ENCODE measurements at places on chromosomes 6 and 20.
A peak's percentile ranks its signal among the peaks of the same experiment; 100 is the strongest.

- DNase-seq: no peak
These were observed 86.3 kb downstream of the ELOVL4 start for GRCh38 chr6:79861023-79861422.

GRCh38 chr20:50332491-50332980, 141.9 kb downstream of the CEBPB start:
- no peak for DNase-seq

DNA sequence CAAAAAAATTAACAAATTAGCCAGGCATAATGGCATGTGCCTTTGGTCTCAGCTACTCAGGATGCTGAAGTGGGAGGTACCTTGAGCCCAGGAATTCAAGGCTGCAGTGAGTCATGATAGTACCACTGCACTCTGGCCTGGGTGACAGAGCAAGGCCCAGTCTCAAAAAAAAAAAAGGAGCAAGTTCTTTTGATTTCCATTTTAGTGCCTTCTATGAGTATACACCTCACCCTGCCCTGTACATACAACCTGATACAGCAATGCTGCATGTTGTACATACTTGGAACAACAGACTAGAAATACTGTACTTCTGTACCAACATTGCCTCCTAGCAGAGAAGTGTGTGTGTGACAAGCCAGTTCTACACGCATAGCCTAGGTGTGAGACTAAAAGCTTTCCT, 97.3 kb upstream of the CARMIL1 start:
- DNase-seq: no peak

- no peak for DNase-seq
These were observed 10.1 kb downstream of the SLC22A2 start for GRCh38 chr6:160248538-160248937.

DNA sequence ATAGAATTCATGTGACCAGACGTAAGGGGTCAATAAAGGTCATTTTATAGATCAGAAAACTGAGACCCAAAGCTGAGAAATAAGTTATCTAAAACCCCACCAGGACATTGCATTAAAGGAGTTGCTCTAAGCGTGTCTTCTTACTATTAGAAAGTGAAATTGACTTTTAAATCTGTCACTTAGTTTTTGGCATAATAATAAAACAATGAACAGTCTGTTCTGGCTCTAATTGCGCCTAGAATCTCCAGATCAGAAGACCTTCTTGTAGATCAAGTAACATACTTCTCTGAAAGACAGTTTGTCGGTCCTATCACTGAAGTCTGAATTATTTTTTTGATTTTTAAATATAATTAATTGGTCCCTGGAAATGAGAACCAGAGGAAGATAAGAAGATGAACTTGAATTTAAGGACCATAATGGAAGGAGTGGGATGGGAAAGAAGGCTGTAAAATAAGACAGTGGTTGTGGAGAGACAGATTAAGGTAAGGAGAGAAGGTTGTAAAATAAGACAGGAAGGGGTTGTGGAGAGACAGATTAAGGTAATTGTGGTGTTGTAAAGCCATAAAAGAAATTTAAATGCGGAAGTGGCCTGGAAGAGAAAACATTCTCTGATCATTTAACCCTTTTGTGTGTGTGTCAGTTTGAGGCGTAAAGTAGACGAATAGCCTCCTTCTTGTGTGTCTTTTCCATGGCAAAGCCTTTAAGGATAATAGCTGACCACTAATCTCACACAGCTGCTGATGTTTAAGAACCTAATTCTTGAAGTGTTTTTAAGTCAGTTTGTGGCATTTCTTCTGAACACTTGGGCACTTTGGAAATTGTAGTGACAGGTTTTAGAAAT, 20.1 kb downstream of the TOP1 start:
- no peak for DNase-seq

DNA sequence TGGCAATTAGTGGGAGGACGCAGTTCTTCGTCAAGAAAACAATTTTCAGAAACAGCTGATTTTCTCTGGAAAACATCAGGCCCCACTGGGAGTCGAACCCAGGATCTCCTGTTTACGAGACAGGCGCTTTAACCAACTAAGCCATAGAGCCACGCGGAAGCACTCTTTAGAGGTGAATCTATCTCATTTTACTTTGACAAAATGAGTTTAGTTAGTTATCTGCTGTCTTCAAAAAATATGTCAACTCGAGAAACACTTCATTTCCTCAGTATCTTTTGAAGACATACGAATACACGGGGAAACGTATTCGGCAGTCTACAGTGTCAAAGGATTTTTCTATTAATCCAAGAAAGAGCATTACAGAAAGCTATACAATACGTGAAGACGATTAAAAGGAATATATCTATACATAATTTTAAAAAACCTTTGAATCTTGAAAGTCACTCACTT, 26.7 kb downstream of the GPX6 start:
- DNase-seq: peak; percentile 70

DNA sequence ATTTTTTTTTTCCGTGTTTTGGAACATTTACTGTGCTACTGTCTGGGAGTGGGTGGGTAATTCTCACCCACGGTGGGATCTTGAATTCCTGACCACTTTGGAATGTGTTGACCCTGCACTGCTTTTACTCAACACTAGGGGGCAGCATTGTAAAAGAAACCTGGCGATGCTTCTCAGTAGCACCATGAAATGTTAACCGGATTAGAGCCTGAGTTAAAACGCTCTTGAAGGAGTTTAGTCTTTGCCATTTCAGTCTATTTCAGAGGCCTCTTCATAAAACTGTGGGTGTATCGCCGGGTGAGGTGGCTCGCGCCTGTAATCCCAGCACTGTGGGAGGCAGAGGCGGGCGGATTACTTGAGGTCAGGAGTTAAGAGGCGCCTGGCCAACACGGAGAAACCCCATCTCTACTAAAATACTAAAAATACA, 114.4 kb upstream of the PRND start:
- peak; percentile 79 for DNase-seq

- no peak for DNase-seq
These were observed 48.4 kb upstream of the ZBTB24 start for GRCh38 chr6:109531446-109531845.

- DNase-seq: no peak
These were observed 728 bp downstream of the PSMA7 start for GRCh38 chr20:62142252-62143080.

- no peak for DNase-seq
These were observed 2.9 kb upstream of the SSTR4 start for GRCh38 chr20:23032056-23032749.

DNA sequence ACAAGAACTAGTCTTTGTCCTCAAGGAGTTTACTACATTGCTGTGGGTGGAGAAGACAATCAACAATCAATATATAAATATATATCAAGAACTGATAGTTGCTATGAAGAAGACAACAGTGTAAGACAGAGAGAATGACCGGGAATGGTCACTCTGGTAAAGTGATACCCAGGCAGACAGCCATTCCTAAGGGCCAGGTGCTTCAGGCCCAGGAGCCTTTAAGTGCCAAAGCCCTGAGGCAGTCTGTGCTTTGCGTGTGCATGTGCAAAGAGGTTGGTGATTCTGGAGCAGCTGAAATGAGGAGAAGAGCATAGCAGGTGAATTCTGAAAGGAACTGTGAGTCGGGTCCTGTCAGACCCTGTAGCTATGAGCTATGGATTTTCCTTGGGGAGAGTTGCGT, 154.2 kb downstream of the DOK5 start:
- DNase-seq: no peak

DNA sequence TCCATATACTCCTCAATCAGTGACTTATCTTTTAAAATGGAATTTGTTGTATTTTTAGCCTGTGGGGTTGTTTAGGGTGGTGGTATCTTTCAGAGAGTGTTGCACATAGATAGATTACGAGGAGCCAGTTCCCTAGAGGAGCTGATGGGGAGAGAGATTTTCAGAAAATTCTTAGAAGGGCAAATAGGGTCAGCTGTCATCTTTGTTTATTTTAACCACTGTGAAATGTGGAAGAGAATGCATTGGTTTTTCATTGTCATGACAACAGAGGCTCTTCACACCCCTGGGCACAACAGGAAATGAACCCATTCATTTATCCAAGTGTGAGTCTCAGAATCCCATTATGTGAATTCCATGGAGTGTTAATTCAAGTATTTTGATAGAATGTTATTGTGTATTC, 188.4 kb downstream of the JARID2 start:
- DNase-seq: no peak

DNA sequence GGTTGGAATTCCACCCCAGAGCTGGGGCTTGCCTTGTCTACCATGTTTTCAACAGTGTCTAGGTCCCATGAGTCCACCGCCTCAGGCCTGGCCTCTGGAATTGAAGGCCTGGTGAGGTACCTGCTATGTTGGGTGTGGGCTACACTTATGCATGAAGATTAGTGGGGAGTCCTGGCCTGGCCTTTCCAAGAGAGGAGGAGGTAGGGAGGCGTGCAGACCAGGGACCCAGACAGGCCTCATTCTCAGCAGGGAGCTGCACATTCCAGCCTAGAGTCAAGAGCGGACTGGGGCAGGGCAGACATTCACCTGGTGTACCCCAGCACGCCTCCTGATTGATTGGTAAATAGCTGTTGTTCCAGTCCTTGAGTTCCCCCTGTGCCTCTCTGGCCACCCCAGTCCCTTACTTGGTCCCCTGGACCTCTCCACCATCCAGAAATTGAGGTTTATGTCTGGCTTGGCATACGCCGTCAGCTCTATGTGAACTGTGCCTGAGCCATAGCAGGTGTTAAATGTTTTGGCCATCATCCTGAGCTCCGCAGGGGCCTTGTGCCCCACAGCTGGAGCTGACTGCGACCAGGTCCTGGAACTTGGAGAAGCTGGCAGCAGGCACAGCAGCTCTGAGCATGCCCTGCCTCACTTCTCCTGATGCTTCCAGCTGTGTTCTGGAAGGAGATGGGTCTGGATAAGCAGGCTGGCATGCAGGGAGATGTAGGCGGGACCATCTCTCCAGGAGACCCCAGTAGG, 8.2 kb upstream of the VEGFA start:
- no peak for DNase-seq

- DNase-seq: no peak
These were observed 211.6 kb upstream of the MARCKS start for GRCh38 chr6:113645576-113645970.

GRCh38 chr6:81138236-81138635, 614.2 kb downstream of the TENT5A start:
- peak; percentile 26 for DNase-seq

DNA sequence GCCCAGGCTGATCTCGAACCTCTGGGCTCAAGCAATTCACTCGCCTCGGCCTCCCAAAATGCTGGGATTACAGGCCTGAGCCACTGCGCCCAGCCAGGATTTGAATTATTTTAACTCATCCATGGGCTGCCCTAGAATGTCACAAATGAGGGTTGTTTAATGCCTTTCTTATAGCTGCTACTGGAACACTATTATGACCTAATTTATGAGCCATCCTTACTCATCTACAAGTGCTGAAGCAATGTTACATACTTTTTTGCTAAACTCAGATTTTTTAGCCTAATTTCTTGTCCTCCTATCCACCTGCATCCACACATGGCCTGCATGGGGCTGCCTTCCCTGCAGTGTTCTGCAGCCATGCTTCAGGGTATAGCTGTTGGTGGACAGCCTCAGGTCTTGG, 59.9 kb downstream of the RTN4IP1 start:
- DNase-seq: no peak

- DNase-seq: no peak
These were observed 87.9 kb upstream of the PRND start for GRCh38 chr20:4633780-4634179.

DNA sequence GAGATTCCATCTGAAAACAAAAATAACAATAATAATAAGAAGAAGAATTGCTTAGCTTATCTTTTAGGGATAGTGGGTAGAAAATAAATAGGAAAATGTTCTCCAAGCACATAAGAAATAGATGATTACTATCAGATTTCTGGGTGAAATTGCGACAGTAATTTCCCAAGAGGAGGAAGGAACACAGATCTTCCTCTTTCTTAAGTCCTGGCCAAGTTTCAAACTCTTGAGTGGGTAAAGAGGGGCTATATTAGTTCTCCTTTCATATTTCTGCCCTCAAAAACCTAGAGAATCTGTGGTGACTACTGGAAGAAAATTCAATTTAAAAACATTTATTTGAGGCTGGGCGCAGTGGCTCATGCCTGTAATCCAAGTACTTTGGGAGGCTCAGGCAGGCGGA, 63.7 kb downstream of the PHACTR2 start:
- no peak for DNase-seq

GRCh38 chr6:137870308-137870644, 3.2 kb downstream of the TNFAIP3 start:
- DNase-seq: no peak

- no peak for DNase-seq
These were observed 701.8 kb upstream of the ADGRB3 start for GRCh38 chr6:67933278-67933677.

DNA sequence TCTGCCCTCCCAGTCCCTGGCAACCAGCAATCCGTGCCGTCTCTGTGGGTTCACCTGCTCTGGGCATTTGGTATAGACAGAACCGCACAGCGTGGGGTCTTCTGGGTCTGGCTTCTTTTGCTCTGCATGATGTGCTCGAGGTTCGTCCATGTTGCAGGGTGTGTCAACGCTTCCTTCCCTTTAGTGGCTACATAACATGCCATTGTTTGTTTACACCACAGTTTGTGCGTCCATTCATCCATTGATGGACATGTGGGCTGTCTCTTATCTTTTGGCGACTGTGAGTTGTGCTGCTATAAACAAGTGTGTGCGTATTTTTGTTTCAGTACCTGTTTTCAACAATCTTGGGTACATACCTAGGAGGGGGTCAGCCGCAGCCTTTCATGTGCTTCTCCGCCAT, 149.5 kb upstream of the RPS6KA2 start:
- no peak for DNase-seq

DNA sequence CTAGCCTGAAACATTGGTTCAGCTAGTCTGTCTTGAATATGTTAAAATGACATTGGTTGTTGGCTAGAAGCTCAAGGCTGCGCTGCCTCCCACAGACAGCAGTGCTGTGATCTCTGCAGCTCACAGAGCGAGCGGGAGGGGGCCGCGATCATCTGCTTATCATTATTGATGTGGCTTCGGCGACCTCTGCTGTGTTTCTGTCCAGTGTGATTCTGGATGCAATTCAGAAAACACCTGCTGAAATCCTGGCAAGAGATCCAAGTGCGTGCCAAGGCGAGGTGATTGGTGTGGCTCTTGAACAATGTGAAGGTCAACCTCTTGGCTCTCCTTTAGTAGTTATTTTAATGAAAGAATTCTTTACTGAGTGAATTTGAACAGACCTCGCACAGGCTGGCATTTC, 142.3 kb upstream of the SASH1 start:
- DNase-seq: no peak

GRCh38 chr20:62301111-62301668, 1.6 kb upstream of the ADRM1 start:
- DNase-seq: no peak

- no peak for DNase-seq
These were observed 787 bp upstream of the CARMIL1 start for GRCh38 chr6:25278261-25278913.

- no peak for DNase-seq
These were observed 336.1 kb downstream of the CDC5L start for GRCh38 chr6:44723439-44724197.

- DNase-seq: no peak
These were observed 82.2 kb upstream of the SLC22A16 start for GRCh38 chr6:110558575-110558974.

- no peak for DNase-seq
These were observed 451.0 kb upstream of the MARCKS start for GRCh38 chr6:113406048-113406695.

DNA sequence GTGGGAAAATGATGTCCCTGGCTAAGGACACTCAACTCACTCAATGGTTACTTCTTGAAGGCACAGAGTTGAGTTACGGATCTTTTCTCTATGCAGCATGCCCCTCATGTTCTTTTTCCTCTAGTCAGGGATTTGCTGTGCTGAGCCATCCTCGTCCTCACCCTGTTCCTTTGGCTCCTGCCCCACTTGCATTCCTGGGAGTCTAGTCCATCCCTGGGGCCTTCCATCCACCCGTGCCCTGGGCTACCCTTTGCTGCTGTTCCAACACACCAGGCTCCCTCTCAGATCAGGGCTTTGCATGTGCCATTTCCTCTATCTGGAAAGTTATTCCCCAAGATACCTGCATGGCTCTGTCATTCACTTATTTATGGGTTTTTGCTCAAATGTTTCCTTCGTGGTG, 13.3 kb upstream of the KCNG1 start:
- no peak for DNase-seq
